Lower lobe of right lung (tissue), 2 donors: ENCODE measurements at places on chromosomes 5 and 9. TPM values are rescaled to one million over a fixed set of nuclear protein-coding genes. Genes with fewer than 3 reads are reported as not detected.

ARL14EPL gene
- not detected for total RNA-seq

CTXN3 gene
- total RNA-seq, result not detected

MPDZ gene
- total RNA-seq, result 31.3 TPM

ADRB2 gene
- 26.4 TPM for total RNA-seq

C1QTNF2 gene
- total RNA-seq, result 1.6 TPM

DNA sequence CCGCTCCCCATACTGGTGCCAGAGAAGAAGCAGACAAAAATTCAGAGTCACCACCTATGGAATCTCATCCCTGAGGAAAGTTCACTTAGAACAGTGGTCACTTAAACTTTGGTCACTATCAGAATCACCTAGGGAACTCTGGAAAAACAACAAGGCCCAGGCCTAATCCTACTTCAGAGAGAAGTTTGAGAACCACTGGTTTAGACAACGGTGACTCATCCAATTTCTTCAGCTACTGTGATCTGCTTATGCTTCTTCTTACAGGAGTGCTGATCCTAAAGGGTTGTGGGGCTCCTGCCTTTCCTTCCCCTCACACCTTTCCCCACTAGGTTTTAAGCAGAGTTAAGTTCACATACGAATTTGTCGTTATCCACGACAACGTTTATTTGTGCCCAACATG is 194.7 kb upstream of the KLF4 start:
- DNase-seq, result no peak

GRCh38 chr9:137009217-137009616 is 12.8 kb upstream of the CLIC3 start:
- no peak for DNase-seq

DNA sequence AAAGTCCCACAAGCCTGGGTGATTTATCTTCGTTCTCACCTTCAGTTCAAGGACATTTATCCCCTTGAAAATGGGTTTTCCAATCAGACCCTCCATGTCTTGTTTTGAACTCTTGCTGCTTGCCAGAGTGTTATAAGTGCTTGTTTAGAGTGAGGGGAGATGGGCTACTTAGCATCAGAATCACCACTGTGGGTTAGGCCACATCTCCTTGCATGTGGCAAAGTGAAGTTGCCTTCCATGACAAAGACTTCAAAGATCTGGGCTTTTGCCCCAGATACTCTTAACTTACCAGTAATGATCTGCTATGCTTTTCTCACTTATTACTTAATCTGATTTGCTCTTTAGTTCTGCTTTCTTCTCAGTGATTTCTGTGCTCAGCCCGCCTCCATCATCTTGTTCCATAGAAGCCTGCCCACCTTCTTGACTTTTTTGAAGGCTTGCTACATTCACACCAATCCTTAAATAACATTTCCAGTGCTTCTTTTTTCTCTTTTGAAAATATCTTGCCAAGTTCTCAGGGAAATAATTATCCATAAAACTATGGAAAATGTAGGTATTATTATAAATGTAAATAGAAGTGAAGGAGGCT is 39.0 kb downstream of the GPR21 start:
- no peak for DNase-seq

DNA sequence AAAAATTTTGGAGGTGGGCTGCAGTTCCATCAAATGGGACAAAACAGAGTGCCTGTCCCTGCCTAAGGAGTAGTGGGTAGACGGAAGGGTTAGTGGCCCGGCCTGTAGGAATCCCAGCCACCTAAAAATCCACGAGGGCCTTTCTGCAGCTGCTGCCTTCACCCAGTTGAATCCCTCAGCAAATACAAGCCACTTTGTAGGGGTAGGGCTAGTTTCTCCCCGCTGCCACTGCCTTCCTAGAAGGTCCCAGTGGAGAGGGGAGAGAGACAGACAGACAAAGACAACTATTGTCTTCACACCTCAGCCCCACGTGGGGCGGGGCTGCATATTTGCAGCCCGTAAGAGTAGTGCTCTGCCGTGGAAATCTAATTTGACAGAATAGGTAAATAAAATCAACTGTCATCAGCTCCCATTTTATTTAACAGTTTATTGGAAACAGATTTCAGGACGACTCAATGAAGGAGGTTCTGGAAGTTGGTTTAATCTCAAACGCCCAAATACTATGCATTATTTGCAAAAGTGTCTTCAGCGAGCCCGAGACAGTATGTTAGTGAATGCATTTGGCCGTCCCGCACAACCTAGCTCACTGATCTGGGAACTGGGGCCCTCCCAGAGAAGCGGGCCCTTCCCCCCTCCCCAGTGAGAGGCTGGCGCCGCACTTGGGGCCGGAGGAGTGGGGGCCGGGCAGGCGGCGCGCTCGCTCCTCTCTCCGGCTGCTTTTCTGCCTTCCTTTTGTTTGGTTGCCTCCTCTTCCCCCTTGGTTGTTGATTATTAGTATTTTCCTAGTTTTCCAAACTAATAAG is 67.6 kb upstream of the TBCA start:
- DNase-seq, result no peak

- DNase-seq, result no peak
Observed at GRCh38 chr5:180507661-180508060, 13.5 kb downstream of the CNOT6 start.

DNA sequence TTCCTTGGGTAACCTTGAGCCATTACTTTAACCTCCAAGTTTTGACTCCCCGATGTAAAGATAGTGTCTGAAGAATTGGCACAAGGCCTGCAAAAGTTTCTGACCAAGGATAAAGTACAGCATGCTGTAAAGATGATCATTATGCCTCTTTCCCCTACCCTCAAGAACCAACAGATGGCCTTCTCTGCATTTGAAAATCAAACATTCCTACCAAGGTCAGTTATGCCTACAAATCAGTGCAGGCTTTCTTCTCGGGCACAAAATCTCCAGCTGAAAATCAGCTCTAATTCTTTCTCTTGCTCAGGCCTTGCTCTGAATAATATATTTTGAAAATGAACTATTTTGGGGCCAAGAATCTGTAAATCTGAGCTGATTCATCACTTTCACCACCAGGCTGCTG is 59.7 kb downstream of the PPP2R2B start:
- no peak for DNase-seq

DNA sequence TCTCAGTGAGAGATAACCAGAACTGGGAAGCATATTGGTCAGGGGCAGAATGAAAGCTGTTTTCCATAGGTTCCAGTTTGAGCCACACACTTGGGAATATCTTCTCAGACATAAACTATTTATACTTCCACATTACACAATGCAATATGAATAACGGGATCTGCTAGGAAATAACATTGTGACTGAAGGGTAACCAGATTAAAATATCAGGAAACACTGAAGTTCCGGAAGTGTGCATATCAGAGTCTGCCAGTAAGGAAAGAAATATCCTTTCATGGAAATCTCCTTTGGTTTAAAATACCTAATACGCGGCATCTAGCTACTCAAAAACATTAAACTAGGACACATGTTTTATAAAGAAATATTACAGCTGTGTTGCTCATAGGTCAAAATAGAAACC is 56.3 kb downstream of the ST8SIA4 start:
- DNase-seq, result no peak

DNA sequence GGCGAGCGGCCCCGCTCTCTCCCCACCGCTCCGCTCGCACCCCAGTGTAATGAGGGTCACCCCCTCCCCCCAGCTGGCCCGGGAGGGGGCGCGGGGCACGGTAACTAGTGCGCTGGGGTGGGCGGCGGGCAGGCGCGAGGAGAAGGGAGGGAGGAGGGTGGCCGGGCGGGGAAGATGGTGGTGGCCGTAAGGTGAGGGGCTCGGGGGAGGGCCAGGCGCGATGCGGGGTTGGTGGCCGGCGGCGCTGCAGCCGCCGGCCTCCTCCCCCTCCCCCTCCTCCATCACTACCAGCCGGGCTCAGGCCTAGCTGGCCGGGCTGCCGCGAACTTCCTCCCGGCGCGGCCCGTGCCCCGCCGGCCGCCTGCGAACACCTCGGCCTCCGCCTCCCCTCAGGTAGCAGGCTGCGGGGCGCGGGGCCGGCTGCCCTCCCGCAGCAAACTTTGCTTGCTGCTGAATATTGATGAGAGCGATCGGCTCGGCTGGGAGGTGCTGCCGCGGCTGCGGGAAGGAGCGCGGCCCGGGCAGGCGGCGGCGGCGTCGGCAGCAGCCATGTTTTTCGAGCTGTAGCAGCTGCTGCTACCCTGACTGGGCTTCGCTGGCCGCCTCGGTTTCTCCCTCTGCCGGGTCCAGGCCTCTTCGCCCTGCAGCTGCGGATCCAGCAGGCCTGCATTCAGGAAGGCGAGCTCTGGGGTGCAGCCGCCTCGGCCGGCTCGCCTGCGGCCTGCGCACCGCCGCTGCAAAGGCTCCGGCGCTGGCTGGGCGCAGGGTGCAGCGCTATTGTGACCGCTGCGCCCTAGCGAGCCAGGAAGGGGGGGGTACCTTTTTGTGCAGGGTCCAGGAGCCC is 502 bp downstream of the NSD1 start:
- DNase-seq, result peak; percentile 73

DNA sequence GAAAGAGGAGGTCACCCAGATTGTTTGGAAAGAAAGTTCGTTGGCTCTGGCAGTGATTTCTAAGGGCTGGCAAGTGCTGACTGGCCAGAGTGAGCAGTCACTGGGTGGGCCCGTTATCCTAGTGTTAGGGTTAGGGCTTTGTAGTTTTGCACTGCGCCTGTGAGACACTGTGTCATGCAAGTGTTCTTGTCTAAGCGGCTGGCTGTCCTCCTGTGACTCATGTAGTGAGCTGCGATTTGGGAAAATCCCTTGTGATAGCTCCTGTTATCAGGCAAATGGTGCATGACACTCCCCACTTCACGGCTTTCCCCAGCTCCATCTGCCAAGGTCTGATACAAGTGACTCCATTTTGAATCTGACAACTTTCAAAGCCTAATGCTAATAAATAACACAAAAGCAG is 526.0 kb upstream of the ADAMTS16 start:
- DNase-seq, result no peak

DNA sequence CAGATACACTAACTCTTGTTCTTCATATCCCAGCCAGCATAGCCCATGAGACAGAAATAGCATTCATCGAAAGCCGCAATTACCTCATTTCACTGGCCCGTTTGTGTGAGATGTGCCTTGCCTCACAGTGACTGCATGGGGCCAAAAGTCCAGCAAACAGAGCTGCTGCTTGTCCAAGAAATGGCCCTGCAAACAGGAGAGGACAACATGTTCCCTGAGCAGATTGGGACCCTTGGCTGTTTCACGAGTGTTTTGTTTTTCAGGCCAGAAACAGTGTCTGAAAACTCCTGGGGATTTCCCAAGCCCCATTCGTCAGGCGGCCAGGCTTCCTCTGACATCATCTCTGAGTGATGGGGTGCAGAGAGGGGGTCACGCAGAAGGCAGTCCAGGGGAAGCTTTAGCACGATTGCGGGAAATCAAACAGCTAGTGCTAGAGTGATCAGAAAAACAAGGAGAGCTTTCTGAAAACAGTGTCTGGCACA is 503.6 kb upstream of the PAPPA start:
- no peak for DNase-seq

DNA sequence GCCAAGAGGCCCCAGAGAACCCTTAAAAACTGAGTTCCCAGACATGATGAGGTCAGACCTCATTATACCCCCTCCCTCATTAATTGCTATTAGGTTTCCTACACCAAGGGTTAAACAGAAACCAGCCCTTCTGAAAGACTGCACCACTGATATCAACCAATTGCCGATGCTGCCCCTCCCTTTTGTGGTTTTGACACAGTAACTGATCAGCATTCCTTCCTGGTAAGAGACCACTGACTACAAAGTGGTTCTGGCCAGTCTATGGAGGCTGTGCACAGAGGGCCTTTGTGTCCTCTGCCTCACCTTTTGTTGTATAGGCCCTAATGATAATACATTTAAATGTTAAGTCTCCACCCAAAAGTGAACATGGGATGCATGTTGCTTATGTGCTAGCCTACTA is 201.5 kb downstream of the FRMD3 start:
- DNase-seq, result no peak

- no peak for DNase-seq
Observed at GRCh38 chr5:149500922-149501582, 50.2 kb downstream of the CSNK1A1 start.

- no peak for DNase-seq
Observed at GRCh38 chr9:137552022-137552768, 516 bp downstream of the MRPL41 start.

DNA sequence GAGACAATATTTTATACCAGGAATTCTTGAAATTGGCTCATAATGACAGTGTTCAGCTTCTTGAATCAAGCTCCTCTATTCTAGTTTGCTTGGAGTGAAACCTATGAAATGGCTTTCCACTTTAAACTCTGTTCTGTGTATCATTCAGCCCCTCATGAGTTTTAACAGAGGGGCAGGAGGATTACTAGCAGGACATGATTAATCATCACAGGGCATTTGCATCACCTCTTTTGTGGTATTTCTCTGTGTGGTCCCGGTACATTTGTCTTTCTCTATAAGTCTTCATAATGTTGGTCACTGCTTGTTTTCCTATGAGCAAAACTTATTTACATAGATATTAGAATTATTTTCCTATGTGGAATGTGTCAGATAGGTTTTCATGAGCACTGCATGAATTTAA is 21.2 kb downstream of the CAST start:
- DNase-seq, result no peak

GRCh38 chr5:28313321-28313951 is 1275.0 kb upstream of the CDH9 start:
- no peak for DNase-seq

DNA sequence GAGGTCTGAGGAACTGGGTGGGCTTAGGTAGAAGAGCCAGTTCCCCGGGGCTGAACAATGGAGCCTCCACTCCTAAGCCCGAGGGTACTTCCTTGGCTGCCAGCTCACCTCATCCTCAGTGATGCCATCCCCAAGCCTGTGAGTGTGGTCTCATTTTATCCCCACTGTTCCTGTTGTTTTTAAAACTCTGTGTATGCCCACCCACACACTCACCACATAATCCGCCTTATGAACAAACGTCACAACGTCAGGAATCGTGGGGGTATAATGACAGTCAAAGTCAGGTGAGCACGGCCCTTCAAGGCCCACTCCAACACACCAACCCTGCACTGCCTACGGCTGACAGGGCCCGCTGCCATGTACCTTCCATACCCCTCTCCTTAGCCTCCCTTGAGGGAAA is 61.1 kb downstream of the PTCH1 start:
- DNase-seq, result no peak

- DNase-seq, result no peak
Observed at GRCh38 chr5:57166276-57166675, 7.6 kb upstream of the GPBP1 start.

DNA sequence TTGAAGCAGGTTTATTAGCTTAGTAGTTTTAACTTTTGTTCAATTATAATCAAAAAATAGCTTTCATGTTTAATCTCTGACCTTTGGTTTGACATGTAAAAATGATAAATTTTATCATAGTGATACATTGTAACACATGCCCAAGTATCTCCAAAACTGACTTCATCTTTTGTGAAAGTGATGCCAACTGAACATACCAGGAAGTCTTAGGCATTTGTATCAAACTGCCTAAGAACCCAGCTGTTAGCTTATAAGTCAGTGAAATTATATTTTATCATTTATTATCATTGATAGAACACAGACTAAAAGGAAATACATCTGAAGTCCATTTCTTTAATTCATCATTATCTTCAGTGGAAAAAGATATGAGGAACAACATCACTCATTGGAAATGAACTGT is 39.1 kb downstream of the NIPBL start:
- no peak for DNase-seq

- DNase-seq, result no peak
Observed at GRCh38 chr9:83342731-83343130, 195.5 kb downstream of the FRMD3 start.

GRCh38 chr5:67215519-67216471 is 19.2 kb upstream of the CD180 start:
- DNase-seq, result peak; percentile 93

- no peak for DNase-seq
Observed at GRCh38 chr9:129322022-129322621, 144.1 kb upstream of the IER5L start.
